Stimulated activated CD8-positive, alpha-beta memory T cell treated with anti-CD3 and anti-CD28 coated beads, Interleukin-4, amount 100 ng/mL, for 4 hours (primary cell): ENCODE measurements at places on chromosomes 3 and 15.

DNA sequence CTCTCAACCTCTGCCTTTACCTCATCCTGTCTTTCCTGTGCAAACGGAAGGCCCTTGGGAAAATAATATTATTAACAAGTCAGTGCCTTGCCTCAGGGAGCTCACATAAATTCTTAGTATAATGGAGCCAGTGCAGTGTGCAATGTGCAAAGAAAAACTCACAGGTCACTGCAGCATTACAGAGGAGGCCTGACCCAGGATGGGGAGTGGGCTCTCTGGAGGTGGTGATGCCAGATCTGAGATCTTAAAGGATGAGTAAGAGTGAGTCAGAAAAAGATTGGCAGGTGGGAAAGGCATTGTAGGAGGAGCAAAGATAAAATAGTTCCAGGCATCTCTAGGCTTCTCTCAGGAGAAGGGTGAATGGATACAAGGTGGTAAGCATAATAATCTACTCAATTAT is 185.6 kb upstream of the ADAMTS9 start:
- no peak for DNase-seq

DNA sequence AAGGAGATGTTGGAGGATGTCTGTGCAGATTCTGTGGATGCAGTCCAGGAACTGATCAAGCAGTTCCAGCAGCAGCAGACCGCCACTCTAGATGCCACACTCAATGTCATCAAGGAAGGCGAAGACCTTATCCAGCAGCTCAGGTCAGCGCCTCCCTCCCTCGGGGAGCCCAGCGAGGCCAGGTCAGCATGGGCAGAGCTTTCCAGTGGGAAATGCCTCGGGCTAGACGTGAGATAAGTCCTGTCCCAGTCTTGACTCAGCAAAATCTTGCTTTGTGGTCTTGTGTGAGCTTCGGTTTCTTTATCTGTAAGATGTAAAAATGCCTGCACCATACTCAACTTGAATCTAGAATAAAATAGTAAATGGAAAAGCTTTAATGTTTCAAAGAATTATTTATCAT is 335.1 kb upstream of the UMPS start:
- no peak for DNase-seq

- DNase-seq, result no peak
Observed at GRCh38 chr3:152301745-152302181, 33.0 kb downstream of the MBNL1 start.

DNA sequence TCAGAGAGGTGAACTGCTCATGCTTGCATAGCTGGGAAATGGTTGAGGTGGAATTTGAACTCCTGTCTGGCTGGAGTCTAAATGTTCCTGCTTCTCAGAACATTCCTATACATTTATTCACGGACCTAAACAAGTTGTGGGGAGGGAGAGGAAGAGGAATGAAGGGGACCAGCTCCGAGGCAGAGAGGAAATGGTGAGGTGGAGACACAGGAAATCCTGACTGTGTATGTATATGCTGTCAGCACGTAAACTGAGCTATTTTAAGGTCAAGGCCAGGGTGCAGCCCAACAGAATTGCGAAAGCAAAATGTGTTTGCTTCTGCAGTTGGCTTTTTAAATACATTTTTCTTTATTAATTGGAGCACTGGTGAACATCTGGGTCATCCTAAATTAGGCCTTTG is 74.1 kb upstream of the POMGNT2 start:
- DNase-seq, result no peak

DNA sequence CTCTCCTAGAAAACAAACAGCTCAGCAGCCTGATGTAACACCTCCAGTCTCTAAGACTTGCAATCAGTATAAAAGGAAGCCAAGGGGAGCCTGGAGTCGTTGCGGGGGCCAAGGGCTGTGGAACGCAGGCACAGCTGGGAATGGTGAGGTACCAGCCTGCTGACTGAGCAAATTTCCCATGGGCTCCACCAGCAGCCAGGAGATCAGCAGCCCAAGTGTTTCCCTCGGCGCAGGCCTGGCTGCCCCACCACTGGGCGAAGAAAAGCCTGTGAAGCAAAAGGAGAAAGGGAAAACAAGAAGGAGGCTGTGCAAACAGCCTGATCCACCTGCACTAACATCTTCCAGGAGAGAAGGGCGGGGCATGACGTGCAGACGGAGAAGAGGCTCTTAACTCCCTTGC is 155.3 kb downstream of the SHQ1 start:
- no peak for DNase-seq

DNA sequence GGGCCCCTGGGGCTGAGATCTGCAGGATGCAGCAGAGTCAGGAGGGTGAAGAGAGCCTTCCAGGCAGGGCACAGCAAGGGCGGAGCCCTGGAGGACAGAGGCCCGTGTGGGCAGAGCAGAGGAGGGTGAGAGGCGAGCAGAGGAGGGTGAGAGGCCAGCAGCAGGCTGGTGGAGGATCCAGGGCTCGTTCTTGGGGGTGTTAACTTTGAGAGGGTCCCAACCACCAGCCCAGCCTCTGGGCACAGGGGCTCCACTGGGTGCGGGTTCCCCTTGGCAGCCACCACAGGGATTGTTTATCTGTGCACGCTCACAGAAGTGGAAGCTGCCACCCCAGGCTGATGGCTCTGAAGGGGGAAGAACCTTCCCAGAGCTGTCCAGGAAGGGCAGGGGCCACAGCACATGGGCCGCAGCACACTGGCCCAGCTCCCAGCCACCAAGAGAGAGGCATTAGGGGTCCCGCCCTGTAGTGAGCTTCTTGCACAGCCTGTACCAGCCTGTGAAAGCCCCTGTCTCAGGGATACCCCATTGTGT is 9.3 kb upstream of the PLXND1 start:
- DNase-seq, result no peak

DNA sequence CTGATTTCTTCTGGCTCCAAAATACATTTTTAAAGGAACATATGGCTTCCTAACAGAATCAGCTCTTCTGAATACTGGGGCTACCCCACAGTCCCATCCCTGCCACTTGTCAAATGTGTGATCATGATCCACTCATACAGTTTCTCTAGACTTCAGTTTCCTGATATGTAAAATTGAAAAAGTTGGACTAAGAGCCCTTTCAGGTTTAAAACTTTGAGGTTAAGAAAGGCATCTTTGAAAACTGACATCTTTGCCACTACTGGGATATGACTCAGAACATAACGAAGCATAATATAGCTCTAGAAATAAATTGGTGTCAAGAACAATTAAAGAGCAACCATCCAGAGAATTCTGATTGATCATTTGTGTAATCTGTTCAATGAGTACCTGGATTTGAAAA is 248.3 kb downstream of the IL5RA start:
- no peak for DNase-seq

- no peak for DNase-seq
Observed at GRCh38 chr3:66609660-66610561, 109.1 kb upstream of the LRIG1 start.

- DNase-seq, result no peak
Observed at GRCh38 chr3:13512451-13512850, 32.3 kb downstream of the HDAC11 start.

DNA sequence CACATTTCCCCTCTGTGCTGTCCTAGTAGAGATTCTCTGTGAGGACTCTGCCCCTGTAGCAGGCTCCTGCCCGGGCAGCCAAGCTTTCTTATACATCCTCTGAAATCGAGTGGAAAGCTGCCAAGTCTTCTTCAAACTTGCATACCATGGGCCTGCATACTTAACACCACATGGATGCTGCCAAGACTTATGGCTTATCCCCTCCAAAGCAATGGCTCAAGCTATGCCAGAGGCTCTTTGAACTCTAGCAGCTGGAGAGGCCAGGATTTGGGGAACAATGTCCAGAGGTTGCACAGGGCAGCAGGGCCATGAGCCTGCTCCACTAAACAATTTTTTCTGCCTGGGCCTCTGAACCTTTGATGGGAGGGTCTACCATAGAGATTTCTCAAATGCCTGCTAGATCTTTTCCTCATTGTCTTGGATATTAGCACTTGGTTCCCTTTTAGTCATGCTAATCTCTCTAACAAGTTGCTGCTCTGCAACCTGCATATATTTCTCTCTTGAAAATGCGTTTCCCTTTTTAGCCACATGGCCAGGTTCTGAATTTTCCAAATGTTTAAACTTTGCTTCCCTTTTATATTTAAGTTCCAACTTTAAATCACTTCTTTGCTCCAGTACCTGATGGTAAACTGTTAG is 6.1 kb upstream of the PLSCR4 start:
- no peak for DNase-seq
